NCI-H1105 (cell line): ENCODE measurements at places on chromosomes 12 and 14.
A peak's percentile ranks its signal among the peaks of the same experiment; 100 is the strongest.

DNA sequence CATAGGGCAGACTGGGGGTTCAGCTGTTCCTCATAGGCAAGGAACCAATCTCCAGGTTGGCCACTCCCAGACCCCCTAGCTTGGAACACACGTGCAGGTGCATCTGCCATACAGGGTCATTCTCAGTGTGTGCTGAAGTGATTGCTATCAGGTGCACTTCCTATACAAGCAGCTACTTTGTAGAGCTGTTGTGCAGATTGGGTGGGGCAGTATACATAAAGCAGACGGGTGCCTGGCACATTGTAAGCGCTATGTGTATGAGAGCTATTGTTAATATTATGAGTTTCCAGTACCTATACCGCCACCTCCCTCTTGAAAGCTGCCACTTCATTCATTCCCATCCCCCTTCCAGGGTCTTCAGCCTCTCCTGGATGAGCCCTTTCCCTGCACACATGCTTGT is 17.3 kb downstream of the IRF2BPL start:
- peak; percentile 25 for DNase-seq

- DNase-seq: no peak
Observed at GRCh38 chr14:37615582-37616289, 20.3 kb downstream of the TTC6 start.

GRCh38 chr12:127231371-127231770 is 1035.6 kb upstream of the TMEM132C start:
- no peak for DNase-seq

DNA sequence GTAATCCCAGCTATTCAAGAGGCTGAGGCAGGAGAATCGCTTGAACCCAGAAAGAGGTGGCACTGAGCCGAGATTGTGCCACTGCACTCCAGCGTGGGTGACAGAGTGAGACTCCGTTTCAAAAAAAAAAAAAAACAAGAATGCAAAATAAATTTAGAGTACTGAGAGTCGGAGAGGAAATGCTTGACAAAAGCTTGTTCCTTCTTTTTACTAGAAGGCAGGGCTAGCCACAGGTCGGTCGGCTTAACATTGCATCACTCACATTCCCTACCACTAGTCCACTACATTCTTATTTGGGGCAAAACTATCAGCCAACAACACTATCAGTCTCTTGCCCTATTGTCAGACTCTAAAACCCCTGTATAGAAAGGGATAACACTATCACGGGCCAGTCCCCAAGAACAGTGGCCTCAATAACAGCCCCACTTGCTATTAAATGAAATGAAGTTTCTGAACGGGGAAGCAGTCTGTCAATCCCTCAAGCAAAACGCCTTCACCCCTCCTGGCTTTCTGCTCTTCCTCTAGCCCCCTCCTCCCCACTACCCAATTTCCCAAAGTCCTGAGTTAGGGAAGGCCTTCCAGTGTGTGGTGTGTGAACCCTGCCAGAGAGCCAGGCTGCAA is 1.0 kb downstream of the RNF41 start:
- DNase-seq: no peak

GRCh38 chr12:60398547-60398946 is 802.7 kb downstream of the SLC16A7 start:
- no peak for DNase-seq

DNA sequence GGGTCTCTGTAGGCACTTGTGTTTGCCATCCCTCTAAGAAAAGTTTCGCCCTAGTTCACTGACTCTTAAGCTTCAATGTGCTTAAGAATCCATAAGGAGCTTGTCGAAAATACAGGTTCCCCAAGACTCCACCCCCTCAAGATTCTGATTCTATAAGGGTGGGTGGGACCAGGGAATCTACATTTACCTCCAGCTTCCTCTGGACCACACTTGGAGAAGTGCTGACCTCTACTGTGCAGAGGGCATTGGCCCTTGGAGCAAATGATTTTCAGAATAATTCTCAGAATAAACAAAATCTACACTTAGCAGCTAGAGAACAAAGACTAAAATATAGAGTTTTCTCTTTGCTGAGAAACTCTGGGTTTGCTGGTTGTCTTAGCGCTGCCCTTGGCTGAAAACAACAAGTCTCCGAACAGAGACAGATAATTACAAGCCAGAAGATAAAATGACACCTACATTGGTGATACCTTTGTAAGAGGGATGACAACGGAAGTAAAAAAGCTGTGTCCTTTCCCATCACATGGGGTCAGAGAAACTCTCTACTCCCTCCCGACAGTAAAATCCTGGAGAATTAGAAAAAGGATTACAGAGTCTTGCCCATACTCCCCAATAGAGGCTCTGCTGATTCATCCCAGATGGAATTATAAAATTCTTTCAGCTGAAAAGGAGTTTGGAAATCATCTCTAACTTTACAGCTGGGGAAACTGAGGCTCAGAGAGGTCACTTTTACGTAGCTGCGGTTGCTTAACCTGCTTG is 4.8 kb downstream of the TGFB3 start:
- no peak for DNase-seq

GRCh38 chr14:93785423-93785822 is 2.9 kb downstream of the PRIMA1 start:
- DNase-seq: no peak
